Amygdala (tissue), 56 donors: ENCODE measurements at places on chromosomes 12 and 14.

- no peak for DNase-seq
Observed at GRCh38 chr14:57205938-57206337, 62.8 kb downstream of the EXOC5 start.

GRCh38 chr14:99649219-99649618, 4.3 kb downstream of the HHIPL1 start:
- DNase-seq = no peak

DNA sequence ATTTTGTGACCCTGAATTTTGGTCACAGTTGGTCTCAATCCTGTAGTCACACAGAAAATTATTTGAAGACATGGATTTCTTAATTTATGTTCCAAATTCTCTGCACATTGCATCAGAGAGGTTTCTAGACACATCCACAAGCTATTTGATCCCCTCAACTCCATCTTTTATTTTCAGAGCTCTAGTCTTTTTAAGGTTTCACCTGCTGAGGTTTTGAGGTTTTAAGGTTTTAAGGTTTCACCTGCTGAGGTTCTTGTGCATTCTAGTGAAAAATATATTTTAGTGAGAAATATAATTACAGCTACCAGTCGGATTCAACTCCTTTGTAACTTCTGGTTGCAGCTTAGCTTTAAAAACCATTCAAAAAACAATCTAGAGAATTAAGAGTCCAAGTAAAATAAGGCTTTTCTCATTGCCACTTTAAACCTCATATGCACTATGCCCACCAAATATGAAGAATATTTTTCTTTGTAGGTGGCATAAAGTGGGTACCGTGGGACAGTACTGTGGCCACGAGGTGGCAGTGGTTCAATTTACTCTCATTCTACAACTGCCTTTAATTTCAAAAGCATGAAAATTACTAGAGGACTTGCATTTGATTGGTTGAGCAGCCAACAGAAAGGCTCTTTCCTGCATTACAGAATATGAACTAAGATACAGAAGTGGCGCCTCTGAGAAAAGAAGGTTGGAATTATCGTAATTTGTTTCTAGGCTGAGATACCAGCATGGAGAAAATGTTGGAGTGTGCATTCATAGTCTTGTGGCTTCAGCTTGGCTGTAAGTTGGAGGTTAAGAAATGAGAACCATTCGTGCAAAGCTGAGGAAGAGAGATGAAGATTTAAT, 366.5 kb upstream of the OR4E1 start:
- DNase-seq = no peak

DNA sequence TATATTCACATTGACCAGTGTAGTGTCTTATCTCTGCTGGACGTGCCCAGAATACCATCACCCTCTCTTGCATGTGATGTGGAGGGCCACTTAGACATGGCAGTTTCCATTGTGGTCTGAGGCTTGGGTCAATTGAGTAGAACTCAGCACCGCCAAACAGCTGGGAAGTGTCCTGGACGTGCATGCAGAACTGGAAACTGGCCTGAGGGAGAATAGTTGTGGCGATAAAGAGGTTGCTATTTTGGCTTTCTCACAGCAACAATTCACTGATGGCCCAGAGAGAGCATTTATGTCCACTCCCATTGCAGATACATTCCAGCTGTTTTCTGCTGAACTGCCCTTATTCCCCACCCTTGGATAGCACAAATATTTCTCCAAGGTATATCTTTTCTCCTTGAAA, 210.1 kb upstream of the DAAM1 start:
- no peak for DNase-seq

DNA sequence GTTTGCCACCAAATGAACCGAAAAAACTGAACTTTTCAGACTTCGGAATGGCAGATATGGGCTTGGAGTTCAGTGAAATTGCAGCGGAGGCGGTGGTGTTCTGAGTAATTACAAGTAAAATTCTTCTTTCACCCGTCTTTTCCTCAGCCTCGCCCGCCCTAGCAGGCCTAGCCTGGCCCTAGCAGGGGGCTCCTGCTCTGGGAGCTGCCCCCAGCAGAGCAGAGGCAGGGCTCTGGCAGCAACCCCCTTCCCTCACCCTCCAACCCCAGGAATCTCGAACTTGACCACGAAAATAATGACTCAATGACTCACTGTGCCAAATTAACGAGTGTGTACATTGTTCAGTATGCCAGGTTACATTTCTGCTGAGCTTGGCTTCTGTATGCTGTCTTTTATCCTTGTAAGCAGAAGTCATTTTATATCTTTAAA, 1.1 kb downstream of the PAPLN start:
- no peak for DNase-seq

DNA sequence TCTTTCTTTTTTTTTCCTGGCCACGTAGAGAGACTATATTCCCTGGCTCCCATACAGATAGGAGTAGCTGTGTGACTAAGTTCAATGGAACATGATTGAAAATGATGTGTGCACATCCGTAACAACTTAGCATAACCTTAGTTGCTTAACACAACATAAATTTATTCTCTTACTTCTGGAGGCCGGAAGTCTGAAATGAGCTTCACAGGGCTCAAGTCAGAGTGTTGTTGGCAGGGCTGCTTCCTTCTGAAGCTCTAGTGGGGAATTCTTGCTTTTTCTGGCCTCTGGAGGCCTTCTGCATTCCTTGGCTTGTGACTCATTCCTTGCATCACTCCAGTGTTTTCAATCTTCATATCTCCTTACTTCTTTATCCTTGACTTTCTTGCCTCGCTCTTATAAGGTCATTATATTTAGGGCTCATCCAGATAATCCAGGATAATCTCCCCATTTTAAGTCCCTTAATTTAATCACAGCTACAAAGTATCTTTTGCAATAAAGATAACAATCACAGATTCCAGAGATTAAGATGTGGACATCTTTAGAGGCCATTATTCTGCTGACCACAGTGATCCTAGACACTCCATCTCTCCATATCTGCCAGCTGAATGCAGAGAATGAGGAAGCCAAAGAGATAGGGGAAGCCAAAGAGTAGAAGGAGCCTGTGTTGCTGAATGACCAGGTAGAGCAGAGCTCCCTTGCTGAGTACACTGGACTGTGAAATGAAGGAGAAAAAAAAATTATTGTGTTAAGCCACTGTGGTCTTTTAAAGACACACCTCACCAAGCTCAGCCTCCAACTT, 21.0 kb upstream of the SNX6 start:
- DNase-seq = no peak

GRCh38 chr12:8058506-8058905, 7.7 kb downstream of the C3AR1 start:
- DNase-seq = no peak

DNA sequence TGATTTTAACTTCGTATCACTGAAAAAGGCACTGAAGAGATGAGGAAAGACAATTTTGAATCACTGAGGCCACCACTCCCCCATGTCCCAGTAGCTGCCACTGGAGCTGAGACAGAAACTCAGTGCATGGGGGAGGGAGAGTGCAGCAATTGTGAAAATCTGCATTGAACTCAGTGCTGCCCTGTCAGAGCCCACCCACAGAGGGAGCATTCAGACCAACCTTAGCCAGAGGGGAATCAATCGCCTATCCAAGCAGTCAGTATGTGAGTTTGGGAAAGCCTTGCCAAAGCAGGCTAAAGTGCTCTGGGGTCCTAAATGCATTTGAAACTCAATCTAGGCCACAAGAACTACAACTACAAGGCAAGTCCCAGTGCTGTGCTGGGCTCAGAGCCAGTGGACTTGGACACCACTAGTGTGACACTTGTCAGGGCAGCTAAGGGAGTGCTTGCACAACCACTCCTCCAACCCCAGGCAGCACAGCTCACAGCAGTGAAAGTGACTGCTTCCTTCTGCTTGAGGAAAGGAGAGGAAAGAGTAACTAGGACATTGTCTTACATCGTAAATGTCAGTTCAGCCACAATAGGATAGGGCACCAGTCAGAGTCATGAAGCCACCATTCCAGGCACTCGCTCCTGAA, 13.3 kb downstream of the RNASE3 start:
- DNase-seq = no peak

- no peak for DNase-seq
Observed at GRCh38 chr12:68505970-68506369, 104.7 kb upstream of the RAP1B start.

DNA sequence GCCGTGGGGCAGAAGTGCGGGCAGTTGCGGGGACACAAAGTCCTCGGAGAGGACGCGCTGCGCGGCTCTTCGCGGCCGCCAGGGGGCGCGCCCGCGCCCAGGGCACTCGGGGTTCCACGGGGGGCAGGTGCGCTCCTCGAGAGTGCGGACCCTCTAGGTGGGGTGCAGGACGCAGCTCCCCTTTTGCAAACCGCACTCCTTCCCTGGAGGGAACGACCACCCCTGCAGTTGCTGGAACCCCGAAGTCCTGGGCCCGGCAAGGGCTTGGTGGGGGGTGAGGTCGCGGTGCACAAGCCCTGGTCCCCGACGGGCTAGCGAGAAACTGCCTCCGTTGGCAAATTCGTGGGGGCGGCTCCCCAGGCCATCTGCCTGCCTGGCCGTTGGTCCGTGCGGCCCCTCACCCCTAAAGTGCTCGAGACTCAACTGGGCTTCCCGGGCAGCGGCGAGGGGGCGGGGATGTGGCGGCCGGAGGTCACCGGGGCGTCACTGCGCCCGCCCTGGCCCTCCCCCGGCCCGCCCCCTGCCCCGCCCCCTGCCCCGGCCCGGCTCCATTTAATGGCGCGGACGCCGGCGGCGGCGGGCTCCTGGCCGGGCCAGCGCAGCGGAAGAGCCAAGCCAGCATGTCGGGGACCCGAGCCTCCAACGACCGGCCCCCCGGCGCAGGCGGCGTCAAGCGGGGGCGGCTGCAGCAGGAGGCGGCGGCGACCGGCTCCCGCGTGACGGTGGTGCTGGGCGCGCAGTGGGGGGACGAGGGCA, at the start of gene ADSS1:
Gene ADSS1 (plus strand): TSS at position 579 of the 756 bp plus-strand sequence. CDS start 42 bp downstream, at position 621.
- DNase-seq = no peak

GRCh38 chr12:56718149-56718548, 7.0 kb downstream of the NACA start:
- DNase-seq = no peak

- DNase-seq = no peak
Observed at GRCh38 chr14:84622357-84622756, 907.6 kb upstream of the FLRT2 start.

GRCh38 chr14:101521473-101521915, 39.8 kb upstream of the DIO3 start:
- no peak for DNase-seq

DNA sequence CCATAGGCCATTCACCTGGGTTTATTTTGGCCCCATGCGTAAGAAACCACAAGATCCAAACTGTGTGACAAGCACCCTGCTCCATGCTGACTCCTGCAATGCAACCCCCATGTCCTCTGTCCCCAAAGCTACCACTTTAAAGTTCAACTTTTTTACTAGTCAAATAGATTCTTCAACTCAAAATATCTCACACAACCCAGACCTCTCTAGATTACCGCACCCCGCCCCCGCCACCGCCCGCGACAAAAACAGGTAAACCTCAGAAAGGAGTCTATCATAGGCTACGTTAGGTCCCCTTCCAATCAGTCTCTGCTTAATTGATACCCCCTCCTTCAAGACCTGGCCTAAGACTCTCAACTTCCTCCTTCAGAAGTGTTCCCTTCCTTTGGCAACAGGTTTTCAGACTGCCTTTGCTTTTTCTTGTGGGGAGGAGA, 2.2 kb downstream of the ZFP36L1 start:
- DNase-seq = no peak

DNA sequence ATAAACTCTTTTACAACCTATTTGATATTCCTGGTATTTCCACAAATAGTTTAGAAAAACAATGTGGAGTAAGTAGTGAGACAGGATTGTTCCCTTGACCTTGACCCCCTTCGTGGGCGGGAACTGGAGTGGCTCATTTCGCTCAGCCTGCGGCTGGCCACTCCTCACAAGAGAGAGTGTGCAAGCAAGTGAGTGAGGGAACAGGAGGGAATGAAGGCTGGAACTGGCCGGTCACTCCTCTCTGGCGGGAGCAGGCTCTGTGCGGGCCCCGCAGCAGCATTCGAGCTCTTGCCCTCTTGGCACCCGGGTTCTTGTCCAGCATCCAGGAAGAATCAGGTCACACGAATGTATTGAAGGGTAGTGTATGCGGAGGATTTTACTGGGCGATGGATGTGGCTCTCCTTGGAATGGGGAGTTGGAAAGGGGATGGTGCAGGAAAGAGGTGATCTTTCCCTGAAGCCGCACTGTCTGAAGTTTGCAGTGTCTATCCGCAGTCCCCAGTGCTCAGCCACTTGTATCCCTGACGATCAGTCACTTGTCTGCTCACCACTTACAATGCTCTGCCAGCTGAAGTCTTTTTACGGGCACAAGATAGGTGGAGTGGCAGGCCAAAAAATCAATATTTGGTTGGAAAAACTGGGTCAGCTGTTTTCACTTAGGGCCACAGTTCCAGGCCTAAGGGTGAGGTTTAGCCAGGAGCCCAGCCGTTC, 28.0 kb upstream of the TXNRD1 start:
- no peak for DNase-seq

DNA sequence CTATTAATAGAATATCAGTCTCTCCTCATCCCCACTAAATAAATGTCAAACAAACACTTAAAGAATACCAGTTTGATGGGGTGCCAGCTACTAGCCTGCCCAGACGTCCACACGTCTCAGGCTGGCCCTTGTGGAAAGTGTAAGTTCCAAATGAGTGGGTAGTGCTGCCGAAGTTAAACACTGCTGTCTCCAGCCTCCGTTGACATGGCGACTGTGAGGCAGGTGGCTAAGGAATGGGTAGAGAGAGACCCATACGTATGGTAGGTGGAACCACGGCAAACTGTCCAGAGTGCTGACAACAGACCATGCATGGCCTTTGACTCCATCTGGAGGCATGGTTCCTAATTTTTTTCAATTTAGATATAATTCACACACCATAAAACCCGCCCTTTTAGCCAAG, 37.9 kb downstream of the PITPNM2 start:
- no peak for DNase-seq

- no peak for DNase-seq
Observed at GRCh38 chr12:79648881-79649280, 41.9 kb downstream of the PAWR start.

- no peak for DNase-seq
Observed at GRCh38 chr12:112998987-112999767, 20.9 kb downstream of the OAS2 start.

- DNase-seq = no peak
Observed at GRCh38 chr12:79414252-79414651, 276.5 kb downstream of the PAWR start.

- DNase-seq = no peak
Observed at GRCh38 chr14:32171469-32171868, 30.4 kb upstream of the RNU6-7 start.

GRCh38 chr12:81866081-81866480, 106.9 kb upstream of the PPFIA2 start:
- no peak for DNase-seq

- no peak for DNase-seq
Observed at GRCh38 chr12:49524660-49525324, 14.0 kb upstream of the KCNH3 start.

GRCh38 chr12:110282956-110283817, 2.1 kb downstream of the ATP2A2 start:
- no peak for DNase-seq

GRCh38 chr14:87873741-87874140, 119.2 kb downstream of the GALC start:
- DNase-seq = no peak

- DNase-seq = no peak
Observed at GRCh38 chr14:76168531-76168930, 16.8 kb downstream of the GPATCH2L start.

DNA sequence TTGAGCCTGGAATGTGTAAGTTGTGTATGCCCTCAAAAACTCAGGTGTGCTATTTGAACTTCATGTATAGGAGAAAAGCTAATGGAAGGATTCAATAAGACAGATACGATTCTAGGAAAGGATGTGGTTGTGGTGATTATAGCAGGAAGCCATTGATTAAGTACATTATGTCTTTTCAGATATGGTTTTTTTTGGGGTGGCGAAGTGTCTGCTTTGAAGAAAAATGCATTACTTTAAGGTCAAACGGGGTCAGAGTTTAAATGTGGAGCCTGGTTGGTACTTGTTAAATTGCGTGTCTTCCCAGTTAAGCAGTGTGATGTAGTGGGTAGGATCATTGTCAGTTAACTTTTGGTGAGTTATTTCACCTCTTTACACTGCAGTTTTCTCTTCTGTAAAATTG, 13.0 kb upstream of the NUP107 start:
- DNase-seq = no peak
